Central memory CD8-positive, alpha-beta T cell (primary cell): ENCODE measurements at places on chromosomes 1 and 21.
A peak's percentile ranks its signal among the peaks of the same experiment; 100 is the strongest.

- no peak for DNase-seq
Measured at GRCh38 chr1:230858918-230859729, 9.2 kb downstream of the C1orf198 start.

GRCh38 chr21:36134803-36135390 is at the start of gene CBR3:
Gene CBR3, plus strand, starts transcription at chr21:36135079. Its CDS starts 114 bp downstream, at chr21:36135193.
- no peak for DNase-seq

- DNase-seq: no peak
Measured at GRCh38 chr1:111832521-111833155, 76.9 kb downstream of the DDX20 start.

DNA sequence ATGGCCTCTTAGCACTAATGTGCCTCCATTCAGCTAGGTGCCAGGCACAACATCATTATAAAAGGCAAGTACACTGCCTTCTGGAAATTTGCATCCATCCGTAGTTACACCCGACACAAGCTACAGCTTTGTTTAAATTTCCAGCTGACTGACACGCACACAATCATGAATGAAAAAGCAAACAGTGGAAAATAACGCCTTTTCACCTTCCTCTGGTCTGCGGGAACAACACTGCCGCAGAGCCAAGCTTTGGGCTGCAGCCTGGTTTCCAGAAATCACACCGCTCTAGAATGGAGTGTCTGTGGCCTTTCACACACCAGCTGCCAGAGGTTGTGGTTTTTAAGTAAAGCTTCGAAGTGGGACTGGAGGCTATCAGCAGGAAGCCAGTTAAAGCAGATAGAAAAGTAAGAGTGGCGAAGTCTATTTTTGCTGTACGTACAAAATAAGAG is 142.8 kb upstream of the COA6 start:
- no peak for DNase-seq

- no peak for DNase-seq
Measured at GRCh38 chr1:216190438-216190837, 232.8 kb downstream of the USH2A start.

DNA sequence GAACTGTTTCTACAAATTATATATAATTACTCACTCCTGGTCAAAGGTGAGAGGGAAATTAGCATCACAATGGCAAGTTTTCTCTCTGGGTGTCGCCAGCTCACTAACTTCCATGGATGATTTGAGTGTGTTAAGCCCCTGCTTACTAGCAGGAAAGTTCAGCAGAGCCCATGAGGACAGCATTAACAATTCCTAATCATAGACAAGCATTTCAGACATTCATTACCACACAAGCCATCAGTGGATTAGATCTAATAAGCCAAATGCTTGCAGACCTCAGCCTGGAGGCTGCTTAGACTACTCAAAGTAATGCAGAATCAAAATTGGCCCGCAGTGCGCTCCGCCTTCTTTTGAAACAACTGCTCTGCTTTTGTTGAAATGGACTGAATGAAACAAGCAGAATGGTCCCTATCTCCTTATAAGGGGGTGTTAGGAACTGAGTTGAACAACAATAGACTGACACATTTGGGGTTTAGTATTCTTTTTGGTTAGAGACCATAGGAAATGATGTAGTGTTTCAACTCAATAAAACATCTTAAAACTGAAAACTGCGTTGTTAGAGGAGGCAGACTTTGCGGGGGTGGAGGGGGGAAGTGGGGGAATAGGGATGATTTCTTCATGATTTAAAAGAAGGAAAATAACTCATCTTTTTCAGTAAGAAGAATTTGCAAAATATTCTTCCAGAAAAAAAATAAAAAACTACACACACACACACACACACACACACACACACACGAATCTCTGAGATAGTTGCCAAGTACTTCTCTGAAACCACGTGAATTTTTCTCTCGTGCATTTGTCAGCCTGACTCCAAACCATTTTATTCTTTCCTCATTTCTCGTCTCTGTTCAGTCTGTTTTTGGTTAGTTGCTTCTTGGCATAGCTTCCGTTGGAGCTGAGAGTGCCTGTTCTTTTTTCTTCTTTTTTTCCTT is 54.6 kb downstream of the GORAB start:
- DNase-seq: no peak

- peak; percentile 32 for DNase-seq
Measured at GRCh38 chr1:64268653-64269557, 65.5 kb downstream of the UBE2U start.

DNA sequence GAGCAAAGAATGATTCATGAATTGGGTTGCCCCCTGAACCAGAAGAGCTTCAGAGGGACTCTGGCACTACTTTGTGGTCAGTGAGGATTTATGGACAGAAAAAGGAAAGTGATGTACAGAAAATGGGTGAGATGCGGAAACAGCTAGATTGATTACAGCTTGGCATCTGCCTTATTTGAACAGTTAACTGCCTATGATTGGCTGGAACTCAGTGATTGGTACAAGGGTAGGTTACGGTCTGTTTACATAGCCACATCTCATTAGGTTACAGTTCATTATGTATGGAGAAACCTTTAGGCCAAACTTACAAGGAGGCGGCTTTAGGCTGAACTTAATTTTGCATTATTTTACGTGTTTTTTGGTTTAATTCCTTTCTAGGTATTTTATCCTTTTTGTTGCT is 29.0 kb upstream of the RHOU start:
- DNase-seq: no peak

DNA sequence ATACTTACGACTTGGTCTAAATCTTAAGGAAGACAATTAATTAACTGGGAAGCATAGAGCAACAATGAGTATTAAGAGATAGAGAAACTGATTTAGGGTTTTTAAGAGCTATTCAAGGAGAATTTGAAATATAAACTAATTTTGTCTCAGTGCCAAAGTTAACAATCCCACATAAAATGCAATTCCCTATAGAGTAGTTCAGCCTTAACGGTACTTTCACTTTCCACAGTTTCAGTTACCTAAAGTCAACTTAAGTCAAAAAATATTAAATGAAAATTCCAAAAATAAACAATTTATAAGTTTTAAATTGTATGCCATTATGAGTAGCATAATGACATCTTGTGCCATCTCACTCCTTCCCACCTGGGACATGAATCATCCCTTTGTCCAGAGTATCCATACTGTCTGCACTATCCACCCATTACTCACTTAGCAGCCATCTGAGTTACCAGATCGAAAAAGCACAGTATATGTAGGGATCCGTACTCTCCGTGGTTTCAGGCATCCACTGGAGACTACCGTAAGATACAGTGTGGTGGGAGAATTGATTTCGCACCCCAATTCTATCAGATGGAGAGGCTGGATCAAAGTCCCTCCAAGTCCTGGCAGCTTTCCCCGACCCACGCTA is 4.8 kb upstream of the SARS1 start:
- no peak for DNase-seq

DNA sequence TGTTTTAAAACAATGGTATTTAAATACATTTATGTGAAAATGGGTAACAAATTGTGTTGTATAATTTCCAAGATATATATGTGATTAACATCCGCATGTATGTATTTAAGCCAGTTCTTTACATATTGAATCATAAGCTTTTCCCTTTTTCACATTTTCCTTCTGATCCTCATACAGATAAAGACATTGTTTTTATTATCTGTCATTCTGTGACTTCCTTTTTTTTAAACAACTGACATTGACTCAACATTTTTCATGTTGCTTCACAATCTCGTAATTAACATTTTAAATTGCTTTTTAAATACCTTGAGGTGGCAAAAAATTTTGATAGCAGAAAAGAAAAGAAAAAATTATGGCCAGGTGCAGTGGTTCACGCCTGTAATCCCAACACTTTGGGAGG is 1.4 kb downstream of the STXBP3 start:
- DNase-seq: no peak

GRCh38 chr1:113742515-113742914 is 16.8 kb downstream of the PHTF1 start:
- no peak for DNase-seq

DNA sequence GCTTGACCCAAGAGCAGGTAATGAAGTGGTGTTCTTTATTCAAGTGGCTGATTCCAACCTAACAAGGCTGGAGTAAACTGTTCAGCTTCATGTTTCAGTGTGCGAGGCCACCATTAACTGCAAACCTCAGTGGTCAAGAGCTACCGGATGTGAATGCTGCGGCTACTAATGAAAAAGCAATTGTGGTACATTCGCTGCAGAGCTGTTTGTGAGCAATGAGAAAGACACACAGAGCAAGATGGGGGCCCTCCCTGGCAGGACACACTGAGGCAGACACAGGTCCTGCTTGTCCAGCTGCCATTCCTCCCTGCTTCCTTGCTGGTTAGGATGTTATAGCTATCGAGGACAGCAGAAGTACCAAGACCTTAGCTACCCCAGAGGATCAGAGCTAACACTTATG is 26.1 kb downstream of the SYF2 start:
- DNase-seq: no peak

DNA sequence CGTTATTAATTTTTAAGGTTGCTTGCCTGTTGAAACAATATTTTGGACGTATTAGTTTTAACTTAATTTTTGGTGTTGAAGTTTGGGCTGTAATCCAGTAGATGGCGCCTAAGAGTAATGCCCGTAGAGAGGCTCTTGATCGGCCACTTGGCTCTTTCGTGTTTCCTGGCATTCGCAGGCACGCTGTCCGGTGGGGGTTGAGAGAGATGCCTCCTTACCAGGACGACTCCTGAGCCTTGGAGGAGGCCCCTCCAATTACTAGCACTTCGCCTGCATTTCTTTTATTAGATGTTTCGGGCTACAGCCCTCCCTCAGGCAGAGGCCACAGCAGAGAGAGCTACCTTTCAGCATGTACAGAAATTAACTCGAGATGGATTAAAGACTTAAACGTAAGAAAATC is 12.0 kb downstream of the OR2M4 start:
- DNase-seq: no peak

DNA sequence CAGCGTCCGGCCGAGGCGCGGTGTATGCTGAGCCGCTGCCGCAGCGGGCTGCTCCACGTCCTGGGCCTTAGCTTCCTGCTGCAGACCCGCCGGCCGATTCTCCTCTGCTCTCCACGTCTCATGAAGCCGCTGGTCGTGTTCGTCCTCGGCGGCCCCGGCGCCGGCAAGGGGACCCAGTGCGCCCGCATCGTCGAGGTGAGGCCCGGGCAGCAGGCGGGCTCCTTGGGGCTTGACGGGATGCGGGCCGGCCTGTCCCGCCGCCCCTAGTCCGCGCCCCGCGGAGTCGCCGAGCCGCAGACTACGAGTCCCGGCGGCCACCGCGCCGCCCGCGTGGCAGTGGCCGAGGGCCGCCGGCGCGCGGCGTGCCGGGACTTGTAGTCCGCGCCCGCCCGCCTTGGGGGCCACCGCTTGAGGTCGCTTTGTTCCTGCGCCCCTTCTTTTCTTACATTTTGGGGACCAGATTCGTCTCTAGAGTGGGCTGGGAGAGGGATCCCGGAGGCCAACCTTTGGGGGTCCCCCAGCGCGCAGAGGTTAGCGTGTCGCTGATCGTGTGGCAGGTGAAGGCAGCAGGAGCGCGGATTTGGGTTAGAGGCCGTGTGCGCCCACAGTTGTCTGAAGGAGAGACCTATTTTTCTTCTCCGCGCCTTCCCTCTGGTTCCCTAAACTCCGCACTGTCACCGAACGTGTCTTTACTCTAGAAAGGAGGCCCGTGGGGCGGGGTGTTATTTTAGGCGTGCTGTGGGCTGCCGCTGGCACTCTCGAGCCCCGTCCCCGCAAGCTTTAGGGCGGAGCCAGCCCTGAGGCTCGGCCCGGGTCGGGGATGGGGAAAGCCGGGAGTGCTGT is 553 bp downstream of the CMPK1 start:
- peak; percentile 53 for DNase-seq

DNA sequence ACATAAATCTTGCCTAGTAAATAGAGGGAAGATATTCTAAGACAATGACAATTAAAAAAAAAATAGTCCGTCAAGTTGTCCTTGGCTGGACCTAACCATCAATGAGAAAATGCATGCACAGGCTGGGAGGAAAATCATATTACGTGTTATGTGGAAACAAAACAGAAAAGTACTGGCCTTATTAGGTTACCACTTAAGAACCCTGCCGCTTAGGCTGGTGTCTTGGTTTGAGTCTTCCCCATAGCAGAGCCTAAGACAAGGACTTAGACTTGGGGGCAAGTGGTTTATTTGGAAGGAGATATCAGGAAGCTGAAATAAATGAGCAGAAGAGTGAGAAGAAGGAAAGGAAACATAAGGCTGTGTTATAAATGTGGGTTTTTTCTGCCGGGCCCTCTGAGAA is 186.4 kb downstream of the MRPL39 start:
- DNase-seq: no peak

DNA sequence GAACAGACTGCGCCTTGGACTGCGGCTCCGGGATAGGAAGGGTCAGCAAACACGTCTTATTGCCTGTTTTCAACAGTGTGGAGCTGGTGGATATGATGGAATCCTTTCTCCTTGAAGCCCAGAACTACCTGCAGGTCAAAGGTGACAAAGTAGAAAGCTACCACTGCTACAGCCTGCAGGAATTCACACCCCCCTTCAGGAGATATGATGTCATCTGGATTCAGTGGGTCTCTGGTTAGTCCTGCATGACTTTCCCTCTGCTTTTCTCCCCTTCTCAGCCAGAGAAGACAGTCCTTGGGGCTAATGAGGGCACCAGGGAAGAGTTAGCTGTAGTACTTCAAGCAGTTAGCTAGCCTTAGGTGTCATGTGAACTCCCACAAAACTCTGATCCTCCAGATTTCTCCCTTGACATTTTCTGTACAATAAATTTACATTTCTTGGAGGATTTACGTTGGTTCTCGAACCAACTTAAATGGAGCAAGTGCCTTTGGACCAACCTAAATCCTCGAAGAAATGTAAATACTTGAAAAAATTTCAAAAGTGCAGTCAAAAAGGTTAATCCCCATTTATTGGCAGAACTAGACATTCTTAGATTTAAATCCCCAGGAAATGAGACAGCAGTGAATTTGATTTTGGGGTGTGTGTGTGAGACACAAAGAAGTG is 20.9 kb downstream of the NTMT2 start:
- DNase-seq: no peak

DNA sequence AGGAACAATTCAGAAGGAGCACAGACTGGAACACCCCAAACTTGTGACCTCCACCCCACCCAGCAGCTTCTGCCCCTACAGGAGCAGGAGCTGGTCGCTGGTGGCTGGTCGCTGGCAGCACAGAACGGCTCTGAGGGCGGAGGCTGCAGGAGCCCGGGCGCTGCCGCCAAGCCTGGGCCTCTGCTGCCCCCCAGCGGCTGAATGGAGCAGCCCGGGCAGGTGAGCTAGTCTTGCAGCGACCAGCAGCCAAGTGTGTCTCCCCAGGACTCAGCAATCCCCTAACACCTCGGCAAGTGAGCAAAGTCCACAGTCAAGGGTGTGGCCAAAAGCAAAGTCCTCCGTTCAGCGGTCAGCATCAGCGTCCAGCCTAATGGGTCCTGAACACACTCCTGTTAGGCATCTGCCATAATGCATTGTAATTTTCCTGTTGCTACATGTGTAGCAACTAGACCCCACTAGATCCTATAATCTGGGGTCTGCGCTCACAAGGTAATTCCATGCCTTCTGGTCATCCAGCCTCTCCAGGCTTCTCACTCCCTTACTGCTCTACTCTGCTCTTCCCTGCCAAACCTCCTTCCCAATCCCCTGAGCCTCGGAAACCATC is 12.1 kb upstream of the GJB5 start:
- peak; percentile 57 for DNase-seq

GRCh38 chr1:181984006-181984405 is 77.5 kb downstream of the ZNF648 start:
- no peak for DNase-seq
